Nasal cavity respiratory epithelium epithelial cell of viscerocranial mucosa (primary cell): ENCODE measurements at places on chromosomes 1 and 21. TPM values are rescaled to one million over a fixed set of nuclear protein-coding genes. Genes with fewer than 3 reads are reported as not detected.

The DNAJC16 gene
- 20.8 and 30.3 TPM in 2 replicates for total RNA-seq

The FMOD gene
- 0.28 TPM in 1 of 2 replicates, not detected in the other for total RNA-seq

The SLC45A1 gene
- 0.07 TPM in 1 of 2 replicates, not detected in the other for total RNA-seq

The SPATA46 gene
- not detected in 2 replicates for total RNA-seq

The SLC6A17 gene
- under 0.01 TPM in 2 replicates for total RNA-seq

The PFDN2 gene
- total RNA-seq, result 88.4 and 180 TPM in 2 replicates

The EPS15 gene
- 37.9 and 42.5 TPM in 2 replicates for total RNA-seq

The KCNK1 gene
- 20.8 and 24.6 TPM in 2 replicates for total RNA-seq
